ENCODE measurements at places on chromosomes 7 and 10. TPM values are rescaled to one million over a fixed set of nuclear protein-coding genes. Genes with fewer than 3 reads are reported as not detected.
A peak's percentile ranks its signal among the peaks of the same experiment; 100 is the strongest.

The FXYD4 gene
- total RNA-seq: not detected

The CHAT gene
- not detected for total RNA-seq

The MRC1 gene
- 0.19 TPM for total RNA-seq

DNA sequence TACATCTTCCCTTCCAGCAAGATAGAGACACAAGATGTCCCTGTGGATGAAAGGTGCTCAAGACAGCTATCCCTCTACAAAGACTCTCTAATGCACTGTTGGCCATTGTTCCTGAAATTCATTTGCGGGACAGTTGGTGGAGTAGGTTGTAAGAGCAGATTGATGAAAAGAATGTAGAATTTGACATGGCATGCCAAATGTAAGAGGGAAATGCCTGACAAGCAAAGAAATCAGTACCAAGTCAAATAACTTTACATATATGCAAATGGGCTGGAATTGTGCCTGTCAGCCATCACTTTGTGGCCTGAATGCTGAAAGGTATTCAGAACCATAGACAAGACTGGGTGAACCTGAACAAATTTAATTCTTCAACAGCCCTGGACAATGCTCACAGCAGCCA is 120.3 kb upstream of the FAM204A start:
- DNase-seq: no peak

GRCh38 chr10:126927799-126928198 is 22.6 kb downstream of the DOCK1 start:
- no peak for DNase-seq

GRCh38 chr10:117275121-117275520 is 34.2 kb downstream of the SLC18A2 start:
- DNase-seq: no peak

DNA sequence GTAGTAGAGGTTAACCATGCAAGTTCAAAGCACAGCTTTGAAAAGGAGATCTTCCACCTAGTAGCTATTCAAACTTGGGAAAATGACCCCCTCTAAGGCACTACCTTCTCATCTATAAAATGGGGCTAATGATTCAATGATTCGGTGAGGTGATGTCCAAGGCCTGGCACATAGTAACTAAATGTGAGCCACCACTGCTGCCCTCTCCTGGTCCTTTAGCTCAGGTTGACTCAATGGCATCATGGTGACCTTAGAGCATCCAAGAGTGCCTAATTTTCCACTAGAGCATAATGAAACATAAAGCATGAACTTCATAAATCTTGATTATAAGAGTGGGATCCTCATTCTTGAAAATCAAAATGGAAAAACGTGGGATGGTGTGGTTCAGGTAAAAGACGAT is 16.3 kb upstream of the PLCE1 start:
- no peak for DNase-seq

- no peak for DNase-seq
Observed at GRCh38 chr7:104700336-104700735, 313.7 kb upstream of the KMT2E start.

- DNase-seq: no peak
Observed at GRCh38 chr10:7561985-7562384, 104.8 kb downstream of the ITIH5 start.

DNA sequence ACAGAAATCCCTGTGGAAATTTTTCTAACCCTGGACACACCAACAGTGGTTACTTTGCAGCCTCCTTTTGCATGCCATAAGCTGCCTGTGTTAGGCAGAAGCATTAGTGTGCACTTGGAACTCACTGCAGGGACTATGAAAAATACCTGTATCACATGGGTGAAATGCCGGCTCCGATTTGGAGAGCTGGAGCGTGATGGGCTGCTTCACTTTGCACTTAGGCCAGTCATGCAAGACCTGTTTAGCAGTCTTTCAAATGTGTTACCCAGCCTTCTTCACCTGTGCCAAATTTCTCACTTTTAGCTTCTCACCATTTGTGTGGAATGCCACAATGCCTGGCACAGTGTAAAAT is 11.3 kb downstream of the NCOA4 start:
- no peak for DNase-seq

DNA sequence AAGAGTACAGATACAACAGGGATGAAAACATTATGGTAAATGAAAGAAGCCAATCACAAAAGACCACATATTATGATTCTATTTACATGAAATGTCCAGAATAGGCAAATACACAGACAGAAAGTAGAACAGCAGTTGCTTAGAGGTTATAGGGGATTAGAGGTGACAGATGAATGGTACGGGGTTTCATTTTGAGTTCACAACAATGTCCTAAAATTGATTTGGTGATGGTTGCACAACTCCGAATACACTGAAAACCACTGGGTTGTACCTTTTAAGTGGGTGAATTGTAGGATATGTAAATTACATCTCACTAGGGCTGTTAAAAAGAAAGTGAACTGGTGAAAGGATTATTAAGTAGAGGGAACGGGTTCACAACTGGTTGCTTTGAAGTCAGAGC is 76.3 kb upstream of the MRLN start:
- DNase-seq: peak; percentile 41

DNA sequence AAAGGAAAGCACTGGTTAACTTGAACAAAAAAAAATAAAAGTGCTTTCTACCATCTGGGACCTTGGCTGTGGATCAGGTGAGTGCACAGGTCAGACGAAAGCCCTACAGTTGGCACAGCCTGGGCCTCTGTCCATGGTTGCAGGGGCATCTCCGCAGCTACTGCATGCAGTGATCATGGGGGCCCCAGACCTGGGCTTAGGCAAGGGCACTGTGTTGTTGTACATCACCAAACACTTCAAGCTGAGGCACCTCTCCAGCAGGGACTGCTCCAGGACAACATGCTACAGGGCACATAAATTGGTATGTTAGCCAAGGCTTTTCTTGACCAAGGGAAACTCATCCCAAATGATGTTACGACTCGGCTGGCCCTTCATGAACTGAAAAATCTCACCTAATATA is 23.5 kb downstream of the KLHL7 start:
- DNase-seq: no peak

DNA sequence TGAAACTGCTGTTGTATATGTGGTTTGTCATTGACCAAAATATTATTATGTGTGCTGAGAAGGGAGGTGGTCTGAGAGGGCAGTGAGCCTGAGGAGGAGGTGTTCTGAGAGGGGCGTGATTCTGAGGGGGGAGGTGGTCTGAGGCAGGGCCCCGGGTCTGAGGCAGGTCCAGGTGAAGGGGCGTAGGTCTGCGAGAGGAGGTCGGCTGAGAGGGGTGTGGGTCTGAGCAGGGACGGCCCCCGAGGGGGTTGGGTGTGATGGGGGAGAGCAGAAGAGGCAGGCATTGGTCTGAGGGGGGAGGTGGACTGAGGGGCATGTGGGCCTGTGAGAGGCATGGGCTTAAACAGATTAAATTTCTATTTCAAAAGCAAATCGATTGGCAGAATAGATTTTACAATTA is 32.4 kb downstream of the AKR1C4 start:
- no peak for DNase-seq

DNA sequence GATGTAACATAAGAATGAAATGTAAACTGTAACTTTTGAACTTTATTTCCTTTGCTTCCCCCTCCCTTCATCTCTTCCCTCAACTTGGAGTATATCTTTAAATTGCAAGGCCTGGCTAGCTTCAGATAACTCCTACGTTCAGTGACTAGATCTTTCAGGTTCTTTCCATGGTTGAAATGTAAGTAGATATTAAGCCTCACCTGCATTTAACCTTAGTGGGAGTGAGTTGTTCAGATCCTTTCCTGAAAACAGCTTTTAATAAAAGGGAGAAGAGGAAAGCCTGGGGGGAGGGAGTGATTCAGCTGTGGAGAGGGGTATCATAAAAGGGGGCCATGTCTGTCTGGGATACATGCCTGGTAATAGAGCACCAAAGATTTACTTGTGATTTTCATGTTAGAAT is 19.0 kb upstream of the PRPS1L1 start:
- no peak for DNase-seq

- no peak for DNase-seq
Observed at GRCh38 chr7:47394216-47394615, 187.7 kb downstream of the TNS3 start.

DNA sequence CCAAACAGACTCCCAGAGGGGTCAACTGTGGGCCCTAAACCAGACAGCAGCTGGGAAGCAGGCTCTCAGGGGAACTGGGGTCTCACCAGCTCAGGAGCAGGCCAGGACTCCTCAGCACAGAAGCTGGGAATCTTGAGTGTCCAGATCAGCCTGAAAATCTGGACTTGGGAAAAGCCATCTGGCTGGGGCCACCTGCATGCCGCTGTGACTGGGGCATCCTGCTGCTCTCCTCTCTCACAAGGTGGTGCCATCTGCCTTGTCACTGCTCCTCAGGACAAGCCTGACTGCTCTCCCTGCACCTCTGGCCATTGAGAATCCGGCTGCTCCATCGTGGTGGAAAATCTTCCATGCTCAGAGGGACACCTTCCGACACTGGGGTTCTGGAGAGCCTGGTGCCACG is 141.4 kb downstream of the PLPP4 start:
- DNase-seq: no peak

DNA sequence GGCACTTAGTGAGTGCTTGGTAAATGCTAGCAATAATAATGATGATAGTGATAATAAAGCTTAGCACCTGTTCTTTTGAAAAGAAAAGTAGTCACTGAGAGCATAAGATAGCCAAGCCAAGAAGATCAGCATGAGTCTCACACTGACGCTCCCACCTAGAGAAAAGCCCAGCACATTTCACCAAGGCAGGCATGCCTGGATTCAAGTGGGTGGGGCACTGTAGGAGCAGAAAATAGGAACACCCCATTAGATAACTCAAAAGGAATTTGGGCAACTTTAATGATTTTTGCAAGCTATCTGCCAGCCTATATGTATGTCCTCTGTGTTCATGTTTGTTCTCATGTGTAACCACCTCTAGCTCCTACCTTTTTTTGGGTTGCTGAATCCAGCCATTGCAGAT is 18.1 kb upstream of the SORBS1 start:
- DNase-seq: no peak
